HFFc6 (cell line): ENCODE measurements at places on chromosomes 2 and 18. TPM values are rescaled to one million over a fixed set of nuclear protein-coding genes. Genes with fewer than 3 reads are reported as not detected.

DNA sequence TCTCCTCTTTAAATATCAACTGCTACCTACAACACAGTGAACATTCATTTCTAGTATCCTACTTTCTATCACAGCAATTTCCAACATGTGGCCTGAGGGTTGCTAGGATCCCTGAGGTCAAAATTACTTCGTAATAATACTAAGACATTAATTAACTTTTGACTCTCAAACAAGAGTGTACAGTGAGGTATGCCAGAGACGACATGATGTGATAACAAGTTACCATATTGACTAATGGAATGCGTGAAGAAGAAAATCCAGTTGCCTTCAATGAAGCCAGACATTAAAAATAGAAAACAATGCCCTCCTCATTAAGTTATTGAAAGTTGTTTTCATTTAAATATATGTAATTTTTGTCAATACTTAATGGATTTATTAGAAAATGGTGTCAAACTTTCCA, 13.1 kb downstream of the ORC2 start:
- no peak for DNase-seq
- no peaks in the 10 kb centered on the region for H3K27me3 ChIP-seq
- peaks cover 14% of the 10 kb centered on the region for H3K36me3 ChIP-seq

GRCh38 chr18:27952741-27953140, 224.2 kb downstream of the CDH2 start:
- no peaks in the 10 kb centered on the region; the same call in 1 of the 2 replicates for H3K27me3 ChIP-seq
- H3K4me3 ChIP-seq, result no peak overlapping the region
- H3K27ac ChIP-seq, result no peak overlapping the region
- H3K36me3 ChIP-seq, result peaks cover 43% of the 10 kb centered on the region
- no peak for DNase-seq

- H3K27me3 ChIP-seq, result peaks cover 53% of the 10 kb centered on the region
- H3K4me1 ChIP-seq, result no peaks in the 10 kb centered on the region
- H3K4me3 ChIP-seq, result no peak overlapping the region
- H3K27ac ChIP-seq, result no peak overlapping the region
- DNase-seq, result no peak
- H3K36me3 ChIP-seq, result no peaks in the 10 kb centered on the region
Measured at GRCh38 chr2:72004201-72004915, 143.3 kb downstream of the CYP26B1 start.

DNA sequence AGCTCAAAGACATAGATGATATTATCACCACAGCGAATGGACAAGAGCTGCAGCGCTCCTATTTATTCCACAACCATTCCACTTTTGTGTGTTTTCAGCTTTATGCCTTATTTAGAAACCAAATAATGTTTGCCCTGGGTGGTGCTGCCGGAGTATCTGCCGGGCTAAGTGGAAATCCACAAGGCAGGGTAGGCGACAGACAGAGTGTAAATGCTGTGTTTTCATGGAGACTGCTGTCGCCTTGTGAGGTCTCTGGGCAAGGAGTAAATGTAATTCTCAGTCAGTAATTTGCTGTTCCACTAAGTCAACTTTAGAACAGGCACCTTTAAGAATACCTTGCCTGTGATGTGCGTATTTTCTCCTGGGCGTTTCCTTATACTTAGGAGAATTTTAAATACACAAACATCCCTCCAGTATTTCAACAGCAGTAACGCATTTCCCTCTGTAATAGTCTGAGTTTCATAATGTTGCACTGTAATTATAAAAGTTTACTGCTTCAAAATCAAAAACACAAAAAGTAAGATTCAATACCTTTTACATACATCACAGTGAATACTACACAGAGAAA, 60.9 kb downstream of the COBLL1 start:
- peaks cover 2% of the 10 kb centered on the region for H3K27me3 ChIP-seq
- H3K4me3 ChIP-seq, result no peak overlapping the region
- H3K27ac ChIP-seq, result no peak overlapping the region
- H3K36me3 ChIP-seq, result peaks cover 13% of the 10 kb centered on the region; the same call in 1 of the 2 replicates

DNA sequence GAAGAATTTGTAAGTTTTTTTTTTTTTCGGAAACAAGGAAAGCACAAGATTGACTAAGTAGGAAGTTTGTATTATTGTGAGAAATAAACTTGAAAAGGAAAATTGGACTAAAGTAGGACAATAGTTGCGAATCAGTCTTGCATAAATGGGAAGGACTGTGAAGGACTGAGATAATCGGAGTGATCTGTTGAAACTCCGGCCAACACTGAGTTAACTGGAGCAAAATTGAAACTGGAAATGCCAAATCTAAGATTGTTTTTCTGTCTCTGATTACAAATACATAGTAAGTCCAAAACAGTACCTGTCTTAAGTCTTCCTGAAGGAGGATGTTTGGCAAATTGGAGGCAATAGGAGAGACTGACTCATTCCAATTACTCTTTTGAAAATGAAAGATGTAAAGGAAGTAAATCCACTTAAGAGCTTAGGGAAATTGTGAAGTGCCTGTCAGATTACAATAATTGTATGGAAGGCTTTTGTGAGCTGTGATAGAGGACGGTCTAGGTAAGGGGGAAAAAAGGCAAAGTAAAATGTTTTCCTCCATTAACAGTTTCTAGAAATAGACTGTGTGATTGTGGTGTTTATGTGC, 204.9 kb upstream of the CYRIA start:
- H3K4me1 ChIP-seq, result no peaks in the 10 kb centered on the region
- H3K36me3 ChIP-seq, result 0 out of 2 replicates have a peak, but pooled peaks cover 3% of the 10 kb centered on the region
- DNase-seq, result no peak
- no peak overlapping the region for H3K27ac ChIP-seq

GRCh38 chr2:96537734-96538486, 1.4 kb downstream of the ARID5A start:
- DNase-seq, result no peak
- H3K4me3 ChIP-seq, result peak overlapping the region; percentile 92
- H3K27ac ChIP-seq, result no peak overlapping the region
- peaks cover 2% of the 10 kb centered on the region; the same call in 1 of the 2 replicates for H3K27me3 ChIP-seq

DNA sequence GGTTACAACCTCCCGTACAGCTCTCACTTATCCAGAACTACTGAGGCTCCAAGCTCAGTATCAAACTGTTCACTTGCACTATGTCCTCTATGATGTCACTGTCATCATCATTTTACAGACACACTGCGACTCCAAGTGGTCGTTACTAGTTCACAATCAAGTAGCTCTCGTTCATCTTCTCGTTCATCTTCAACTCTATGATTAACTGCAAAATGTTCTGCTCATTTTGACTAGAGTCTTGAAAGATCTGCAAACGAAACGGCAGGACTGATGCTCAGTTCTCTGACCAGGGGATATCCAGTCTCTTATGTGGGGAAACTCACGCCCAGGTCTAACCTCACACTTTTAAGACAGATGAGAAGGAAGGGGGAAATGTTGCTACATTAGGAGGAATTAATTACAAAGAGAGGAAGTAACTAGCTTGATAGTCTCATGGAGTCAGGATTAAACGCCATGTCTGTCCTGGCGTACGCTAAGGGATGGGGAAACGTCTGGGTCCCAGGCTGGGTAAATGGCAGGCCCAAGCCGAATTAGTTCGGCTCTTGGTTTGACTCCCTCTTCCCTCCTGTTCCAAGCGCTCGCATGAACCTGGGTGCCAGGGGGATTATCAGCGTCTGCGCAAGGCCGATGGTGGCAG, 794 bp upstream of the CHCHD5 start:
- H3K36me3 ChIP-seq, result peaks cover 16% of the 10 kb centered on the region
- H3K27ac ChIP-seq, result peak overlapping the region; percentile 100
- no peak for DNase-seq
- H3K4me3 ChIP-seq, result peak overlapping the region; percentile 96

- H3K27ac ChIP-seq, result peak overlapping the region; percentile 90
Measured at GRCh38 chr2:64698668-64699444, 45.1 kb upstream of the SERTAD2 start.

DNA sequence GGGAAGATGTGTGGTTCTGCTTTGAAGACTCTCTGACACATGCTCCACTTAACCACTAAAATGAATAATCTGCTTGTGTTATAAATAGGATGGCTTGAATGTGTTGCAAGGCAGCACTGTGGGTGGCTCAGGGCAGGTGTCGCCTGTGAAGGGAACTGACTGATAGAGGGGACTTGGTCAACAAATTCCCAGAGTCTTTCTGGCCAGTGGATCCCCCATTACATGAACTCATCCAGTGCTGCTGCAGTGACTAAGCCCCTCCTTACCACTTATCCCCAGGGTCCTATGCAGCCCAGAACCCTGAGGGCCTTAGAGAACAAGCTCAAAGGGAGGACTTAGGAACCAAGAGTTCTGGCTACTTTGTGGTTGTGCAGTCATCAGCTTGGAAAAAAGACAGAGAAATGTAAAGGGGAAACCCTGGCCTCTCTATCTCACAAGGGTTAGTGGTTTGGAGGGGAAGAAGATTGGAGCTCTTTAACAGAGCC, 226.2 kb upstream of the TNP1 start:
- H3K27ac ChIP-seq, result no peak overlapping the region
- peak; percentile 35 for DNase-seq
- no peak overlapping the region for H3K4me3 ChIP-seq
- H3K4me1 ChIP-seq, result peaks cover 36% of the 10 kb centered on the region

- peaks cover 11% of the 10 kb centered on the region; the same call in 1 of the 2 replicates for H3K4me1 ChIP-seq
- no peak overlapping the region for H3K27ac ChIP-seq
- no peaks in the 10 kb centered on the region for H3K36me3 ChIP-seq
- H3K27me3 ChIP-seq, result peaks cover 1% of the 10 kb centered on the region; the same call in 1 of the 2 replicates
- no peak overlapping the region for H3K4me3 ChIP-seq
Measured at GRCh38 chr18:24344509-24344908, 53.1 kb downstream of the OSBPL1A start.

DNA sequence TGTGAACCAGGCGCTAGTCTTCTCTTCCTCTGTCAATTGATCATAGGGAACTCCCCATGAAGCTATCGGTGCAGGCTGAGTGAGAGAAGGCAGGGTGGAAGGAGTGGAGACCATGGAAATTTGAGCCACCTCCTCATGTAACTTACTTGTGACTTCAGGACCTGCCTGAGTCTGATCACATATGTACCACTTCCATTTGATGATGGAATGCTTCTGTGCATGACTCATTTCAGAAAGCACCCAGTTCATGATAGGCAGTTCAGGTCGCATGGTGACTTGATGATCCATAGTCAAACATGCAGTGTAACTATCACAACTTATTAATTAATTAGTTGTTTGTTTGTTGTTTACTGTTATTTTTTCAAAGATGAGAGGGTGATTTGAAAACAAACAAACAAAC, 1296.7 kb downstream of the SUCLG1 start:
- no peaks in the 10 kb centered on the region for H3K4me1 ChIP-seq
- no peak overlapping the region for H3K27ac ChIP-seq
- no peak for DNase-seq

DNA sequence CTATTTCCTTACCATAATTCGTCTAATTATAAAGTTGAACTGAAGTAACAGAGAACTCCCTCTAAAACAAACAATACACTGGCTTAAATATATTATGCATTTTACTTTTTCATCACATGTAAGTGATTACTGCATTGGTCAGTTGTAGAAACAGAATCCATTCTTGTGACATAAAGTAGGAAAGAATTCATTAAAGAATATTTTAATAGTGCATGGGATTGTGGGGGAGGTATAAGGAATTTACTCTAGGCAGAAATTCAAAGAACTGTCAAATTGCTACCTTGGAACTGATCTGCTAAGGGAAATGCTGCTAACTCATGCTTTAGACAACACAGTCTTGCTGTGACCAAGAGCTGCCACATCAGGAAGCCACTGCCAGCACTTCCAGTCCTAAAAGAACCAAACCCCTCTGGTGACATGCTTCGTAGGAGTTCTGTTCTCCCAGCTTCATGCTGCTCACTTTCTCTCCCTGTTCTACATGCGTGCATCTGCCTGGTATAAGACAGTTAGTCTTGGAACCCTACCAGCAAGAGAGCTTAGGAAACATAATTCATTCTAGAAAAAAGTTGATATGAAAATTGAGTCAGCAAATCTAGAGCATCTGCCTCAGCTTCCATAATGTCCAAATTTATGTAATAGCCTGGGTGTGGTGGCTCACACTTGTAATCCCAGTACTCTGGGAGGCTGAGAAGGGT, 1137.6 kb upstream of the NXPH2 start:
- no peaks in the 10 kb centered on the region for H3K27me3 ChIP-seq
- H3K4me1 ChIP-seq, result no peaks in the 10 kb centered on the region
- H3K27ac ChIP-seq, result no peak overlapping the region
- H3K36me3 ChIP-seq, result peaks cover 2% of the 10 kb centered on the region; the same call in 1 of the 2 replicates
- H3K4me3 ChIP-seq, result no peak overlapping the region

KCNE4 gene
- total RNA-seq, result 5.0 to 9.3 TPM (median 6.5 TPM) in 3 replicates

KCNG2 gene
- total RNA-seq, result not detected in 3 replicates

ZNF514 gene
- total RNA-seq, result 6.3 to 7.9 TPM (median 7.6 TPM) in 3 replicates

TFCP2L1 gene
- total RNA-seq, result not detected in 3 replicates

GTF3C2 gene
- total RNA-seq, result 33.6 and 53.0 TPM in 2 replicates

DSEL gene
- total RNA-seq, result 72.3 to 77.7 TPM (median 76.7 TPM) in 3 replicates

RAPH1 gene
- 45.6 to 50.9 TPM (median 49.0 TPM) in 3 replicates for total RNA-seq

TTLL4 gene
- total RNA-seq, result 16.9 to 22.6 TPM (median 19.6 TPM) in 3 replicates
